ENCODE measurements at places on chromosomes 4 and X.

DNA sequence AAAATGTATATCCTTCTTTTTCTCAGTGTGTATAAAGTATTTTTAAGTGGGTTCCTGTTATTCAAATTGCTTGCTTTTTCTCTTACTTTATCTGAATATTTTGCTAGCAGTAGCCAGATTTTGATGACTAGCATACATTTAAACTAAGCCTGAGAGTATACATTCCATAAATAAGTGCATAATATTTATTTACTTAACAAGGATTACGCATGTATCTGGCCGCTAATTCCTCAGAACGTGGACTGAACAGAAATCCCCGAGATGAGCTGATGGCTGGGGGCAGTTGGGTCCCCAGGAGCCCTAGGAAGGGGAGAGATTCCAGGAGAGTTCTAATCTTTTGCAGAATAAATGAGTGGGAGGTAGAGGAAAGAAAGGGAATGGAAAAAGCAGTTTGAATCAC is 91.0 kb downstream of the PHOX2B start:
- no peak for DNase-seq

GRCh38 chrX:13983734-13984133 is 46.0 kb downstream of the GEMIN8 start:
- no peak for DNase-seq

DNA sequence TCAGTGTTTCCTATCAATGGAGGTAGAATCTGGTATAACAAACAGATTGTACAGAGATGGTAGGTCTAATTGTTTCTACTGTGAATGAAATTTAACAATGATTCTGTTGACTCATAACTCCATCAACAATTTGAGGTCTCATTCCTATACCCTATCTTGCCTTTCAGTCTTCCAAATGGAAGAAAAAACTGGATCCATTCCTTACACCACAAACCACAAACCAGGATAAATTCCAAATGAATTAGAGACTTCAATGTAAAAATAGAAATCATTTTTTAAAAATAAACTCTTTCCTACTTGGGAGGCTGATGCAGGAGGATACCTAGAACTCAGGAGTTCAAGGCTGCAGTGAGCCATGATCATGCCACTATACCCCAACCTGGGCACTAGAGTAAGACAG is 114.4 kb upstream of the WDR44 start:
- no peak for DNase-seq

- DNase-seq = no peak
Observed at GRCh38 chr4:57113870-57114269, 3.7 kb upstream of the IGFBP7 start.
